T-helper 2 cell (primary cell): ENCODE measurements at places on chromosomes 12 and 14.

DNA sequence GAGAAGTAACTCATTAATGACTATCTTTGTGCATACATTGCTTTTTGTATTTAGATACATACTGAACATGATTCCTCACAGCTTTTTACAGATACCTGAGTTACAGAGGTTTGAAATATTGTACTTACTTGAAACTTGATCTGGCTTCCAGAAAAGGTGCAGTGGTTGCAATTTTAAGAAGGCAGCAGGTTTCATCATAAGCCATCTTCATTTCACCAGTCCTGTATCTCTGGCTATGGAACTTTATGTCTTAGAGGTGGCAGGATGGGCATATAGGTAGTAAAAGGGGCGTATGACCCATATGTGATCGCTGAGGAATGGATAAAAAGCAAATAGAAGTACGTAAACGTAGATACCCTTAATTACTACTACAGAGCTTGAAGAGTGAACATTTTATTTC is 13.7 kb downstream of the ZBTB1 start:
- no peak for DNase-seq

- no peak for DNase-seq
Measured at GRCh38 chr12:104648756-104649155, 192.0 kb downstream of the CHST11 start.

GRCh38 chr12:34363050-34363673 is 340.9 kb downstream of the ALG10 start:
- no peak for DNase-seq

GRCh38 chr12:132649226-132649945 is 30.8 kb downstream of the P2RX2 start:
- no peak for DNase-seq

- DNase-seq = no peak
Measured at GRCh38 chr14:54177019-54177418, 219.8 kb upstream of the CDKN3 start.

DNA sequence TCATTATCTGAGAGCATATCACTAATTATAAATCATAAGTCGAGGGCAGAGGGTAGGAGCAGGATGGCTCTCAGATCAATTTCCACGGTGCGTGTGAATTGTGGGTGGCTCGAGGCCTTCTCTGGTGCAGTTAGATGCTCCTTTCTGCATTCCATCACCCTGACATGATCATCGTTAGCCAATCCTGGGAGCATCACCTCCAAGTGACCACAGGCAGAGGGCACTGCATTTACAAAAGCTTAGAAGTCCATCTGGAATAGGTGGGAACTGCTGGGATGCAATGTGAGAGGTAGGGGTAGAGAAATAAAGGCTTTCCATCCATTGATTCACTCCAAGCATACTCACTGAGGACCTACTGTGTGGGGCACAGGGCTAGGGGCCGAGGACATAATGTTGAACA is 538.2 kb upstream of the TBX3 start:
- no peak for DNase-seq

DNA sequence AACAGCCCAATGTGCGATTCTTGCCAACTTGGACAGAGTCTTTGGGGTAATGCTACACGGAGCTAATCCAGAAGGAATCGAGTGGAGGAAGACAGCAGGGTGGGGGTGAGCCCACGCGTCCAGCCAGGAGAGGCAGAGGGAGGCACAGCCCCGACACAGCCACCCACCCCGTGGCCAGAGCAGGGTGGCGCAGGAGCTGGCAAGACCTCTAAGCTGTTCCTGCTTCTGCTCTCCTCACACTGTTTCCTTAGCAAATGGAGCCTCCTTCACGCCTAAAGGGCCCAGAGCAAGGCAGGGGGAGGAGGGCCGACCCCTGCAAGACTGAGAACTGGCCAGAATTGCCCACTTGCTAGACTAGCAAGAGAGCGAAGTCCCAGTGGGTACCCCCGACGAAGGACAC is 91.5 kb downstream of the FBXL14 start:
- DNase-seq = no peak
